CD4-positive, alpha-beta T cell treated with Interleukin-12 subunit alpha and Interleukin-12 subunit beta, for 1 hour (primary cell): ENCODE measurements at places on chromosomes 16 and 17.

- DNase-seq = peak; percentile 39
Measured at GRCh38 chr17:28711723-28712031, at the start of gene PROCA1. PROCA1 (minus strand) TSS chr17:28711888; CDS start chr17:28711660, 228 bp downstream.

GRCh38 chr16:13638218-13638617, 281.7 kb upstream of the ERCC4 start:
- DNase-seq = no peak

GRCh38 chr17:48576479-48577309, 1.5 kb downstream of the HOXB4 start:
- no peak for DNase-seq

GRCh38 chr16:4098501-4098900, 17.7 kb downstream of the ADCY9 start:
- DNase-seq = no peak

- DNase-seq = no peak
Measured at GRCh38 chr17:48909783-48910182, 1.6 kb downstream of the UBE2Z start.

- DNase-seq = no peak
Measured at GRCh38 chr16:81880816-81881215, 101.7 kb downstream of the PLCG2 start.

- DNase-seq = peak; percentile 29
Measured at GRCh38 chr16:19179546-19180490, 11.8 kb downstream of the SYT17 start.

GRCh38 chr16:20626966-20627365, 50.8 kb upstream of the ACSM2B start:
- no peak for DNase-seq

DNA sequence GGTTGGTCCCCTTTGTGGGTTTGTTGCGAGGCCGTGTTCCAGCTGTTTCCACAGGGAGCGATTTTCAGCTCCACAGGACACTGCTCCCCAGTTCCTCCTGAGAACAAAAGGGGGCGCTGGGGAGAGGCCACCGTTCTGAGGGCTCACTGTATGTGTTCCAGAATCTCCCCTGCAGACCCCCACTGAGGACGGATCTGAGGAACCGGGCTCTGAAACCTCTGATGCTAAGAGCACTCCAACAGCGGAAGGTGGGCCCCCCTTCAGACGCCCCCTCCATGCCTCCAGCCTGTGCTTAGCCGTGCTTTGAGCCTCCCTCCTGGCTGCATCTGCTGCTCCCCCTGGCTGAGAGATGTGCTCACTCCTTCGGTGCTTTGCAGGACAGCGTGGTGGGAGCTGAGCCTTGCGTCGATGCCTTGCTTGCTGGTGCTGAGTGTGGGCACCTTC, 27.3 kb upstream of the STH start:
- no peak for DNase-seq

DNA sequence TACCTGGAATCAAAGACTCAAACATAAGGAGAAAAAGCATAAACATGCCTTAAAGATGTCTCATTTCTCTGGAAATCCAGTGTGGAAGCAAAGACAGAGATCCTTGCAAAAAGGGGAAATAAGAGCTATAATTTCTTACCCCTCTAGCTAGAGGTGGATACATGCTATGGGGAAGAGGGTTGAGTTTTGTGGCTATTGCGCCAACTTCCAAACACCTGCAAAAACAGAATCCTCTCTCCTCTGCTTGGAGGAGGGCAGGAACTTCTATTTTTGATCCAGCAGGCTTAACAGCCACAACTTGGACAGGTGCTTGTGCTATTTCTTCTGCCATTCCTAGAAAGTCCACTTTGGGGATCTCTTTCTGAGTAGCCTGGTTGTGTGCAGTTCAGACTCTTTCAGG, 21.5 kb upstream of the NUDT7 start:
- no peak for DNase-seq

DNA sequence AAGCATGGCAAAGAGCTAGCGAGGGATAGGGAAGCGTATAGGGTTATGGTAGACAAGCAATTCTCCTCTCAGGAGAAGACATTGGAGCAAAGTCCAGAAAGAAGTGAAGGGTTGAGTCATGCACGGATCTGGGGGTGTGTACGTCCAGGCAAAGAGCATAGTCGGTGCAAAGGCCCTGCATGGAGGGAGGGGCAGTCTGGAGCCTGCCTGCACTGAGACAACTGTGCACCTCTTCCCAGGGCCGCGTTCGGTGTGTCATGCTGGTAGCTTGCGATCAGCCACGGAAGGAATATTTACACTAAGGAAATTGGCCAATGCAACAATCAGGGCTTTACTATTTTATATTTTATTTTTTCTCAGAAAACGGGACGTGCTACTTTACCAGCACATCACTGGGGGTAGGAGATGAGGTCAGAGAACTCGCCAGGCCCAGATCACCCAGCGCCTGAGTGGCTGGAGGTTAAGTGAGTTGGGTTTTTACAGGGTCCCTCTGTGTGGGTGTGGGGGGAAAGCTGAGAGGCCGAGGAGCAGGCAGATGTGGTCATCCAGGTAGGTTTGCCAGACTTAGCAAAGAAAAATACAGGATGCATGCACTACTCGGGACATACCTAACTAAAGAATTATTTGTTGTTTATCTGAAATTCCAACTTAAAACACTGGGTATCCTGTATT, 6.7 kb upstream of the B9D1 start:
- no peak for DNase-seq

DNA sequence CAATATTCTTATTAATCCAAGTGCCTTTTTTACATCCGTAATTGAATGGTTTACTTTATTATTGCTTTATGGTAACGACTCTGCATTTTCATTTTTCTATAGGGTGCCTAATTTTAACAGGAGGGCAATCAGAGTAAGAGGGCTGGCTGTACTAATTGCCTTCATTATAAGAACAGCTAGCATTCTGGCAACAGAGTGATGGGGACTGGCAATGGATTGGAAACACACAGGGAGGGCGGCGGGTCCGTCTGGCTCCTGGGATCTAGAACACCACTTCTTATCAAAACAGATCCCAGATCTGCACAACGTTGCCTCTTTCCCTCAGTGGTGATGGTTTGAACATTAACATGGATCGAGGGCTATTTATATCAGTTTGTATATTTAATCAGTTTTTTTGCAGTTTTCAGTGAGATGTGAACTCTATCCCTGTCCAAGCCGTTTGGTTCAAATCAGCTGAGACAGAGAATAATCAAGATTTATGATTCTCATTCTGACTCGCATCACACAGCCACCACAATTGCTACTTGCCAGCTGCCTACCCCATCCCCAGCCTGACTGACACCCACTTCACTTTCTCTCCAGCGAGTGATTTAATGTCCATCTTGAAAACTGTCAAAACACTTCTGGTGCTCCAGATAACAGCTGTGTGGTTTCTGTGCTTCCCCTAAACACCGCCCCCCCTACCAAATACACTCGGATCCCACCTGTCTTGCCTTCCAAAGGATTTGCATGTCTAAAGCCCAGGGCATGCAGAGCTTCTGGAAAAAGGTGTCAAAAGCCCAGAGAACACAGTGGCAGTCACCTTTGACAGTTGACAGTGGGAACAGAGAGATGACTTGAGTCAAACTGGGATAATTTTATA, 327.9 kb downstream of the HS3ST4 start:
- no peak for DNase-seq

DNA sequence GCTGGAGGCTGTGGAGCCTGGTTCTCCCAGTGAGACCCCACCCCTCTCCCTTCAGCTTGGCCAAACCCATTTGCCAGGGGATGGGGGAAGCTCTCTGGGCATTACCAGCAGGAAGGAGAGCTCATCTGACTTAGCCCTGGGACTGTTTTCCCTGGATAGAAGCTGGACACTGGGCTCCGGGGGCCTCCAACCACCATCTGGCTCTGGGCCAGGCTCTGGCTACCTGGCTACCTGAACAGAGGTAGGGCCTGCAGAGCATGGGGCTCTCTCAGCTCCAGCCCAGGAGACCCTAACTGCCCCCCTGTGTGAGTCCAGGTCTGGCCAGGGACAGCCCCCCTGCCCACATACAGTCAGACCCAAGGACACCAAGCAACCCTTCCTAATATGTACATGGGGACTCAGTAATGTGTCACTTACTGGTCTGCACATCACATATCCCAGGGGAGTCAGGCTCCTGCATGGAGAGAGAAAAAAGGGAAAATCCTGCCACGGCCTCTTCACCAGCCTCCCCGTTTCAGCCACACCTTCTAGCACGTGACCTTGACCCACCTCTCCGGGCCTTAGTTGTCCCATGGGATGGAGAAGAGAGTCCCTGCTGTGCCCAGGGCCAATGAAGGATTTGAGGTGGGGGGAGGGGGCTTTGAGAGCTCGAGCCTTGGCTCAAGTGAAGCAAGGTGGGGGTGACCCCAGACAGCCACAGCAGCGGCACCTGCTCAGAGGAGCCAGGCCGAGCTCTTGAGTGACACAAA, 13.8 kb downstream of the CNGB1 start:
- no peak for DNase-seq

GRCh38 chr16:79756571-79756970, 156.0 kb upstream of the MAF start:
- DNase-seq = no peak

DNA sequence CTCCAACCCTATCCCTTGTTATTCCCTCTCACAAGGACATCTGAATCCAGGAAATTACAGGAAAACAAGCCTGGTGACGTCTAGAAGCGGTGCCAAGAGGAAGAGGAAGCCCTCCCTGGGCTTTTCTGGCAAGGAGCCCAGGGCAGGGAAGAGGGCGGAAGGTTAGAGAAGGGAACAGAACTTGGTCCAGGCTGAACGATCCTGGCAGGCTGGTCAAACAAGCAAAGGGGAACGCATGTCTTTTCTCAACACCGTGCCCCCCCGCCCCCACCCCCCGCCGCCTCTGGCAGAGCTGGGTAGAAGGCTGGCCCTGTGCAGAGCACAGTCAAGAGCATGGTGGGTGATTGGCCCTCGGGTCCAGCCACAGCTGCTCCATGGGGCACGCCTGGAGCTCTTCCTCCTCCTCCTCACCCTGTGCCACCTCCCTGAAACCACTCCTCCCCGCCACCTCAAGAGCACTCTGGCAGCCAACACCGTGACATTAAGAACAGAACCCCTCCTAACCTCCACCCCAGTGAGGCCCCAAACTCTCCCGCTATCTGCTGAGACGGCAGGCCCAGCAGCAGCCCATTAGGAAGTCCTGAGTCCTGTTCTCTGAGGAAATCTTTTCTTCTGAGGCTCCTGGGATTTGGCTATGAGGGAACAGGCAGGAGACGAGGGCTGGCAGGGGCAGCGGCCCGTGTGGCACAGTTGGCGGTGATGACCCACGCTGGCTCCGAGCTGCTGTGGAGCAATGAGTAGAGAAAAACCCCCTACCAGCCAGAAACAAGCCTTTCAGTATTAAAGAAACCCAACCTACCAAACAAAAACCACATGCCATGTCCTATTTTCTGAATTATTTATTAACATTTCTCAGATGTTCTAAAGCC, 7.3 kb downstream of the C16orf86 start:
- DNase-seq = no peak

DNA sequence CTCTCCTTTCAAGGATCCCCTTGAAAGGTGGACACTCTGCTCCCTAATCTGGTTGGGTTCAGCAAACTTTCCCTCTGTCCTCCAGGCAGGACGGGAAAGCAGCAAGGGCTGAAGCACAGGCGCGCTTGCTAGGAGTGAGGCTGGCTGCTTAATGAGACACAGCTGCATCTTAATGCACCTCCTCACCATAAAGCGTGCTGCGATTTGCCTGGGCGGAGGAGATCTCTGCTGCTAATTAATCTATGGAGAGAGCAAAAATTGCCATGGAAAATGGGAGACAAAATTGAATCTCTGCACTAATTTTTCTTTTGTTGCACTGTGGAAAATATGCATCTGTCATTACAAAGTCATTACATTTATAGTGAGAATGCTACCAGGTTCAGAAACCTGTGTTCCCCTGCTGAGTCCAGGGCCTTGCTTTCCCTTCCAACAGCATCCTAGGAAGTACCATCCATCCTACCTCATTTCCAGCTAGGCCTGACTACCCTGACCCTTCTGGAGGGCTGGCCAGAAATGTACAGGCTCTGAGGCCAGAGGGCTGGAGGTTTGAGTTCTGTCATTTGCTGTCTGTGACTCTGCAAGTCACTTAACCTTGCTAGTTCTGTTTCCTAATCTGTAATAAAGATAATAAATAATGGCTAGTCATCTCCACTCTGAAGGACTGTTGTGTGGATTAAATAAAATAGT, 43.5 kb upstream of the BCAR1 start:
- DNase-seq = no peak

GRCh38 chr17:70067134-70067533, 7.9 kb upstream of the KCNJ16 start:
- DNase-seq = no peak

GRCh38 chr16:87628940-87629339, 26.6 kb downstream of the JPH3 start:
- no peak for DNase-seq

DNA sequence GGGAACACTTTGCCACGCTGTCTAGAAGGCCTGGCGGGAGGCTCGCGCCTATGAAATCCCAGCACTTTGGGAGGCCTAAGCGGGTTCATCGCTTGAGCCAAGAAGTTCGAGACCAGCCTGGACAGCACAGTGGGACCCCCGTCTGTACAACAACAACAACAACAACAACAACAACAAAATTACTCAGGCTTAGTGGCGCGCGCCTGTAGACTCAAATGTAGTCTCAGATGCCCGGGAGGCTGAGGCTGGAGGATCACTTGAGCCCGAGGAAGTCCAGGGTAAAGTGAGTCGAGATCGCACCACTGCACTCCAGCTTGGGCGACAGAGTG, 297 bp upstream of the SLFN13 start:
- no peak for DNase-seq

DNA sequence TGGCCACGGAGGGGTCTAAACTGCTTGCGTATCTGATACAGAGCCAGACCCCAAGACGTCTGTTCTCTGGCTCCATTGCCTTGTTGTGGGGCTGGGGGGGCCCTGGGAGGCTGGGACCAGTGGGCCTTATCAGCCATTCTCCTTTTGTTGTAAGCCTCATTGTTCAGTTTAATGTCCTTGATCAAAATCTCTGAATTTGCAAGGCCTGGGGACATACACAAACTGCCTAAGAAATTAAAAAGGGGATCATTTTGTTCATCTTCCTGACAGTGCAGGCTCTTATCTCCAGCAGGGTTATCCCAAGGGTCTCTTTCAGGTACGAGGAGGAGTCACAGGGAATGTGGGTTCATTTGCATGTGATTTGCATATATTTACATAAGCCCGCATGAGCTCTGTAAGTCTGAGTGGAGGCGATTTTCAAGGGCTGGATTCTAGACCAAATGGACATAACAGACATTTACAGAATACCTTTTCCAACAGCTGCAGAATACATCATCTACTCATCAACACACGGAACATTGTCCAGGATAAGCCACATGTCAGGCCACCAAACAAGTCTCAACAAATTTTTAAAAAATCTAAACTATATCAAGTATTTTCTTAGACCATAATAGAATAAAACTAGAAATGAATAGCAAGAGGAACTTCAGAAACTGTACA, 269.8 kb downstream of the RBFOX1 start:
- no peak for DNase-seq
